Fibroblast of villous mesenchyme (primary cell): ENCODE measurements at places on chromosomes 2 and 18. TPM values are rescaled to one million over a fixed set of nuclear protein-coding genes. Genes with fewer than 3 reads are reported as not detected.

Gene G6PC2
- not detected in 2 replicates for total RNA-seq

Gene ERBB4
- total RNA-seq, result under 0.01 TPM in 1 of 2 replicates, not detected in the other

Gene CXXC1
- 30.2 and 31.2 TPM in 2 replicates for total RNA-seq

Gene MOGAT1
- not detected in 2 replicates for total RNA-seq

Gene RAB17
- 0.43 and 0.64 TPM in 2 replicates for total RNA-seq

Gene COLEC12
- total RNA-seq, result 3.9 and 7.4 TPM in 2 replicates

Gene TUBA4A
- 6.1 and 27.6 TPM in 2 replicates for total RNA-seq
